ENCODE measurements at places on chromosomes 2 and 18.

- no peak for DNase-seq
These were observed 52.6 kb upstream of the TMEM163 start for GRCh38 chr2:134771313-134771801.

DNA sequence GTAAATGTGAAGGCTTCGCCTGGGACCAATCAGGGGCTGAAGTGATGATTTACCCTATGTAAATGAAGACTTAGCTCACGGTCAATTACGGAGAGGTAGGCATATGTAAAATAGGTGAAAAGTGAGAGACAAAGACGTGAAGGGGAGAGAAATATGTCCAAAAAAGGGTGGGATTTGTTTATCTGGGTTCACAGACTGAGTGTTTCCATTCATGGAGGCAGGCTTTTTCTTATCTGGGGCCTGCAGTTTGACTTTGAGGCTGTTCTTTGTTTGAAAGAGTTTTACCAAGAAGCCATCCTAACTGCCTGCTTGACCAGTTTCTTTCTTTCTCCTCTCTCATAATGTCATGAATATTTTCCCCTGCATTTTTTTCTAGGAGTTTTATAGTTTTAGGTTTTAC is 202.7 kb downstream of the NYAP2 start:
- DNase-seq = no peak

DNA sequence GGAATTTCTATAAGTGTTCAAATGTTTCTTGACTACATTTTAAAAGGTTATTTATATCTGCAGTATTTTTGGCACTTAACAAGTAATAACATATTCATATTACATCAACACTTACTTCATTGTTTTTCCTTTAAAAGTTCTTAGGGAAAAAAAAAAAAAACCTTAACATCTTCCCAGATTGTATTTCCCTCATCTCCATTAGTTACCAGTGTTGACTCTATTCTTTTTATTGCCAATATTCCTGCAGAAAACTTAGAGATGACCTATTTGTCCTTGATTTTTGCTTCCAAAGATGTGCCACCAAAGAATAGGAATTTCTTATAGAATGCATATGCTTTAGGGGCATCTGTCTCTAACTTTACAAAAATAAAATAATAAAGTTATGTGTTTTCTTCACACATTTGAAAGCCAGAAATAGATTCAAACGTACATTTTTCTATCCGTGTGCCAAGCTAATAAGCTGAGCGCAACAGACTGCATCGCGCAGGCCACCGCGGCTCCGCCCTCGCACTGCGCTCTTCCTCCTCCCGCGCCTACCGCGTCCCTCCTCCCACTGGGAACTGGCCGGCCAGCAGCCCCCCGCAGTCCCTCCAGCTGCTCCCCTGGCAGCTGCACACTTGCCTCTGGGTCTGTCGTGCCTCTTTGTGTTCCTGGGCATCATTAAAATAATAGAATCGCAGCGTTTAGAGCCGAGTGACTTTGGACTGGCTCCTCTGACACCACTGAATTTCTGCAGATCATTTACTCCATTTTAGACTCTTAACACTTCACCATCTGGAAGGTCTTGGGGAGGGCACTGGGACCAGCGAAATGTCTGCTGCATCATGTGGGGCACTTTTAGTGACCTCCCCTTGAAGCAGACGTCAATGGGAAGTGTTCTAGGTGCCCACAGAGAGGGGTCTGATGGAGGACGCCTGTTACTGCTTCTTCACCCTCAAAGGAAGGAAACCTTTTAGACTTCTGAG is 21.2 kb upstream of the NAB1 start:
- DNase-seq = no peak

DNA sequence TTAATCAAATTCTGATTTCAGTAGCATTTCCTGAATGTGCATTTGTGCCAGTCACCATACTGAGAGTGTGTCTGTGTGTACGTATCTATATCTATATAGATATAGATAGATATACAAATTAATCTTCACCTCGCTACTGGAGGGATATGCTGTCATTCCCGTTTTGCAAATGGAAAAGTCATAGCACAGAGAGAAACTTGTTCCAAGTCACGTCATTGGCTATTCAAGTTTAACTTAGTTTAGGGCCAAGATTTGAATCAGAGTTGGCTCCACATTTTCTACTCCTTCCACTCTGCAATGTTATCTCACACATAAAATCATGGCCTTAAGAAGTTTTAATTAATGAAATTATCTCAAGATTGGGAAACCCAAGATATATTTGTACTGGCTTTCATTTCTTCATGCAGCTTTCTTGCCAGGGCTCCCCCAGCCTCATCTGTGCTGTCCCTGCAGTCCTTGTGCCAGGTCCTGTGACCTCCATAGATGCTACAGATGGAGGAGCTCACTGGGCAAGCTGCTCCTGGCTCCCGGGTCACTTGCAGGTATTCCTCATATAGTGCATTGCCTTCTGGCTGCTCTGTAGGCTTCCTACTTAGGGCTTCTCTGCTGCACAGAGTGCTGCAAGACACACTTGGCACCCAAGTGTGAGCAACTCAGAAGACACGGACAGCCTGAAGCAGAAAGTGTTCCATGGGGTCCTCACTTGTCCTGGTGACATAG is 245.8 kb downstream of the KCNS3 start:
- no peak for DNase-seq

- no peak for DNase-seq
These were observed 36.8 kb downstream of the STON1 start for GRCh38 chr2:48566592-48567310.

DNA sequence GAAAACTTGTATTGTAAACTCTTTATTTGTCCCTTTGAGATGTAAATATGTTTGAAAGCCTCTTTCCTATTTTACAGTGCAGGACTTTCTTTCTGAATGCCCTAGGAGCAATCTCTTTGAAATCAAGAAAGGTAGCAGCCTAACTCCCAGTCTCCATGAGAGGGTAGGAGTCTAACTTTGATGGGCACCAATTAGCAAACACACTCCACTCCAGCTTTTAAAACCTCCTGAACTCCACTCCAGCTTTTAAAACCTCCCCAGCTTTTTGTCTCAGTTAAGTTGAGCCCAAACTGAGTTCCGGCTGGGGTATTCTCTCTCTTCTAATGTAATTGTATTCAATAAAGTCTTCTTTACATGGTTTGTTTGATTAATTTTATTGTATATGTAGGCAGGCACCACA is 493.7 kb upstream of the CDH7 start:
- no peak for DNase-seq

- no peak for DNase-seq
These were observed 52.5 kb downstream of the RHOB start for GRCh38 chr2:20499387-20499786.

GRCh38 chr2:191620144-191620543 is 57.8 kb upstream of the NABP1 start:
- no peak for DNase-seq

- DNase-seq = no peak
These were observed 58.1 kb upstream of the FOSL2 start for GRCh38 chr2:28334527-28334894.

- DNase-seq = no peak
These were observed 127.9 kb upstream of the SH3BP4 start for GRCh38 chr2:234823877-234824376.

- no peak for DNase-seq
These were observed 89.0 kb downstream of the GALNT14 start for GRCh38 chr2:31049264-31049663.

GRCh38 chr2:42777883-42778805 is 14.2 kb upstream of the OXER1 start:
- DNase-seq = no peak

DNA sequence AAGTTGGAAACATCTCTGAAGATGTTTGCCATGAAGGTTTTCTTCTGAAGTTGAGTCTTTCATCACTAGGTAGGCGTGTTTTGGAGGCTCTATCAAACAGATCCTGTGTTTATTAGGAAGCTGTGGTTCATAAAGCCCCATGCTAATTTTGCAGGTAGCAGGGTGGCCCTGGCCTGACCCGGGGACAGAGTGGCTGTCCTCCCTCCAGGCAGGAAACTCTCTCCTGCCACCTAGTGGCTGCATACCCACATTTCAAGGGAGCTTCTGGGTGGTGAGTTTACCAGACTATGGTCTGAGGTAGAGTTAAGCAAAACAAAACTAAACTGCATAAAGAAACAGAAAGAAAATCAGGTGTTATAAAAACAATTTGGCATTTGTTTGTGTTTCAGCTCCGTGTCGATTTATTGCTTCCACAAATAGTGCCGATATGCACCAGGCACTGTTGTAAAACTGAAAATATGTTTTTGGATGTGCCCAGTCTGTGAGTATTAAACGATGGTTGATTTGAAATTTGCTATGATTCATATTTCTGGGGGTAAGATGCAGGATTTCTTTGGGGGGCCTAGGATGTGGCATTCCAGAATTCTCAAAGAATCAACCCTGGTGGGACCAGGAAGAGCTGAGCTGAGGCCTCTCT is 26.0 kb upstream of the IL37 start:
- DNase-seq = peak; percentile 60

DNA sequence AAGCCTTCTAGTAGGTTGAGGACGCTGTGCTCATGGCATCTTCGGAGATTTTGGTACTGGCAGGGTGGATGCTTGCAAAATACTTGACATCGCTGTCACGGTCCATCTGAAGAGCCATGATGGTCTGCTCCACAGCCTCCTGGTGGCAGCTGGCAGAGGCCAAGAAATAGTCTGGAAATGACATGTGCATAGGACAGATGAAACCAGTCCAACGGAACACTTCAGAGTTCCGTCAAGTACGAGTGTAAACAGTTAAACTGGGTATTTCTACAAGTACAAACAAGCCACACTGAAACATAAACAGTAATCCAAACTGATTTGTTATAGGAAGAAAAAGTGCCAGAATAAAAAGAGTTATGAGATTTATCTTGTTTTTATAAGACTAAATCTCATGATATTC is 66.6 kb downstream of the PPP4R1 start:
- DNase-seq = no peak

DNA sequence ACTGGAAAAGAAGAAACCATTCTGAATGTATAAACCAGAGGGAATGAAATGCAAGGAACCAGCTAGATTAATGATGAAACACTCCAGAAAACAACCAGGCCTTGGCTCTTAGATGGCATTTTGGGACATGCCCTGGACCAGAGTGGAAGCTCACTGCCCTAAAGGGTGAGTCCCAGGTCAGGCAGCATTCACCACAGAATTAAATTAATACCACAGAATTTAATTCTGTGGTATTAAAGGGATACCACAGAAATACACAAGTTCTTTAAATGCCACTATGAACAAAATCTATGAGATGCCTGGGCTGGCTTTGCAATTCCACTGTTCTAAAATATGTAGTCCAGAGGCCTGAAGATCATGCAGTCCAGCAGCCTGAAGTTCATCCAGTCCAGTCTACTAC is 122.3 kb upstream of the KYNU start:
- DNase-seq = no peak

DNA sequence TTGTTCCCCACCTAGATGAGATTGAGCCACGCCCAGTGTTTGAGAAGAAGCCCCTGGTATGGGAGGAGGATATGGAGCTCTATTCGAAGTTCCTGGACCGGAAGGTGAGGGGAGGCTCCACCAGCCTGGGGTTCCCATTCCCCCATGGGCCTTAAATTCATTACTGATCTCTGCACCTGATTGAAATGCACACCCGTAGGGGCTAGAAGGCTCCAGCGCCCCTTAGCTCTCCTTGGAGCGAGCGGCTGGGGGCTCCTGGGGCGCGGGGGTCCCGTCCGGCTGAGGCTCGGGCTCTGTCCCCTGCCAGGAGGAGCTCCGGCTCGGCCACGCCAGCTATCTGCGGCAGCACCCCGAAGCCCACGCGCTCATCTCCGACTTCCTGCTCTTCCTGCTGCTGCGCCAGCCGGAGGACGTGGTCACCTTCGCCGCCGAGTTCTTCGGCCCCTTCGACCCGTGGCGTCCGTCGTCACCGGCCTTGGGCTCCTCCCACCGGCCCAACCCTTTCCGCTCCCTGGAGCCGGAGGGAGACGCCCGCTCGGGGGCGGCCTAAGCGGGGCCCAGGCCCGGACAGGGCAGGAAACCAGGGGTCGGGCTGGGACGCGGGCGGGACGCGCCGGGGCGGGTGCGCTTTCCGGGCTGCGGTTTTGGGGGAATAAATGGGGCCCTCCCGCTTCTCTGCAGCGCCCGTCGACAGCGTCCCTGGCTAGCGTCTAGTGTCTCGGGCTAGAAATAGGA is 10.9 kb downstream of the CATIP start:
- peak; percentile 60 for DNase-seq

- DNase-seq = no peak
These were observed 26.3 kb downstream of the RHOB start for GRCh38 chr2:20473128-20473527.

- no peak for DNase-seq
These were observed 5.7 kb upstream of the CELF4 start for GRCh38 chr18:37571266-37571665.

DNA sequence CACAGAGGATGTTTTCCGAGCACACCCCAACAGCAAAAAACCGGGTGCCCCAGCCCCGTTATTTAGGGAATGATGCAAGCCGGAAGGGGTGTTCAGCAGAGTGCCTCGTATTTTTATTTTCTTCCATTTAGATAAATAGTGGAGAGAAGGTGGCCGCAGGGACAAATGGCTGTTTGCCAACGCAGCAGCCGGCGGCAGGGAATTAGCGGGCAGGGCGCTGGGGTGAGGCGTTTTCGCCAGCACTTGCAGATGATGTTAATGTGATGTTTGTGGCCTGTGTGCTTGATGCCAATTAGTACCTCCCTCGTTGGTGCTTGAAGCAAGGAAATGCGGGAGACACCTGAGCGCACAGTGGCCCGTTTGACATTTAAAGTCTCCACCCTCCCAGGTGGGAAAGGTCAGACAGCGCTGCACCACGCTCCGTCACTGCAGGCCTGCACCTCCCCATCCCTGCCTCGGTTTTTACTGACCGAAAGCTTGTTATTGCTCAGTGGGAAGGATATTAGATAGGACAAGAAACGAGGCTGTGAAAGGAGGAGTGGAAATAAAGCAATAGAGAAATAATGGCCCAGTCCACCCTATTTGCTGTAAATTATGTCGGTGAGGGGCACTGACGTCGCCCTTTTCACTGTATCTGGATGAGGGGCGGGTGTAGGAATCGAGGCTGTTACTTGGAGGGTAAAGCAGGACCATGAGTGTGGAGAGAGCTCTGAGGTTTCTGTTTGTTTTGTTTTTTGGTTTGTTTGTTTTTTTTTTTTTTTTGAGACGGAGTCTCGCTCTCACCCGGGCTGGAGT is 39.1 kb downstream of the NFATC1 start:
- DNase-seq = no peak

DNA sequence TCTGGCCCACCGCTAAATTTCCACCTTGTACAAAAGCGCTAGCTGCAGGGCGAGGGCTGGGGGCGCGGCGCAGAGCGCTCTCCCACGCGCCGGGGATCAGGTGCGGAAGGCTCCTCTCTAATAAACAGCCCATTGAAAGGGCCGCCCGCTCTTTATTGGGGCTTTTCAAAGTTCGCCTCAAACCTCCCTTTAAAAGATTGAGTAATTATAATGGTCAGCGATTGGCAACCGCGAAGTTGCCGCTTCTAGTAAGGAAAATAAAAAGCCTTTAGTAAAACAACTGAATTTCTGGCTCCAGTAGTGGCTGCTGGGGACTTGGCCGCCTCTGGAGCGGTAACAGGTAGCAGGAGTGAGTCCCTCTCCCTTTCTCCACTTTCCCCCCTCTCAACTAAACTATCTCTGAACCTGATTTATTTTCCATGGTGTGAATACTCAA is 755 bp downstream of the NEUROD1 start:
- DNase-seq = no peak

DNA sequence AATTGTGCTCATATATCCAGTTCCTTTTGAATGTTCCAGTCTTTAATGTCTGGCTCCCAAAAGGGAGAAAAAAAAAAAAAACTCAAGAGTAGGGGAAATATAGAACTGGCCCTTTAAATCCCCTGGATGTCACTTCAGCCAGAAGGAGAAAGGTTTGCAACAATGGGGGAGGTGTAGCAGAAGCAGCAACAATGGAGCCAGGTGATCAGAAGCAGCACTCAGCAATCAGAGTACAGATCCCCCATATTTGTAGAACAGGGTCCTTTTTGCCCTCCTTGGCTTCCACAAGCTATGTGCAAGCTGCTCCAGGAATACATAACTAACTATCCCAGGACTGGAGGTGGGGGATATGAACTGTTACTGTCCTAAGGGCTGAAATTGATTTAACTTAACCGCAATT is 25.8 kb upstream of the ZNF397 start:
- DNase-seq = no peak

Data from stimulated activated CD4-positive, alpha-beta T cell treated with anti-CD3 and anti-CD28 coated beads, TNF-alpha, amount 100 ng/mL, for 48 hours (primary cell).